Ecto neural progenitor cell (in vitro differentiated cells): ENCODE measurements at places on chromosomes 7 and 10.

- DNase-seq, result no peak
These were observed 29.5 kb downstream of the WASL start for GRCh38 chr7:123719197-123719721.

DNA sequence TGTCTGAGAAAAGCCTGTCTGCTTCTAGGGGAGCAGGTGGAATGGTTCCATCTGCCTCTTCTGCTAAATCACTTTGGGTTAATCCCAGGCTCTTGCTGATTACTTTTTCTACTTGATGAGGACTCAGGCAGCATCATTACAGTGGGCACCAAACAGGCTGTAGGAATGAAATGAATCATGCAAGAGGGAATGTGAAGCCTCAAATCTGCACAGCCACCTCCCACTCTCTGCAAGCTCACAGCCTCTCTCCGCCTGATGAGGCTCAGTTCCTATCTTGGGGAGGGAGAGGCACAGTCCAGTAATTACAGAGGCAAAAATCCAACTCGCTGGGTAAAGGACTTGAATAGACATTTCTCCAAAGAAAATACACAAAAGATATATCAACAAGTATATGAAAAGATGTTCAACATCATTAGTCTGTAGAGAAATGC lies 34.0 kb downstream of the HSPA12A start:
- DNase-seq, result no peak

GRCh38 chr10:36736311-36736710 lies 389.1 kb upstream of the ANKRD30A start:
- no peak for DNase-seq

DNA sequence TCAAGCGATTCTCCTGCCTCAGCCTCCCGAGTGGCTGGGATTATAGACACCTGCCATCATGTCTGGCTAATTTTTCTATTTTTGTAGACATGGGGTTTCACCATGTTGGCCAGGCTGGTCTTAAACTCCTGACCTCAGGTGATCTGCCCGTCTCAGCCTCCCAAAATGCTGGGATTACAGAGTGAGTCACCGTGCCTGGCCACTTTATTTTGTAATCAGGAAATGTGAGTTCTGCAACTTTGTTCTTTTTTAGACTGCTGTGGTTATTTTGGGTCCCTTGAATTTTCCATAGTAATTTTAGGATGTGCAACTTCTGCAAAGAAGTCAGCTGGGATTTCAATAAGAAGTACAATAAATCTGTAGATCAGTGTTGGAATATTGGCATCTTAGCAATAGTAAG lies 96.8 kb downstream of the CYTH3 start:
- no peak for DNase-seq

- DNase-seq, result no peak
These were observed 21.3 kb downstream of the TBC1D12 start for GRCh38 chr10:94423627-94424026.

- no peak for DNase-seq
These were observed 49.4 kb downstream of the HTRA1 start for GRCh38 chr10:122510736-122511135.

- DNase-seq, result no peak
These were observed 312.6 kb upstream of the COBL start for GRCh38 chr7:51629206-51629605.

- no peak for DNase-seq
These were observed 283.3 kb downstream of the PHTF2 start for GRCh38 chr7:78081888-78082287.

DNA sequence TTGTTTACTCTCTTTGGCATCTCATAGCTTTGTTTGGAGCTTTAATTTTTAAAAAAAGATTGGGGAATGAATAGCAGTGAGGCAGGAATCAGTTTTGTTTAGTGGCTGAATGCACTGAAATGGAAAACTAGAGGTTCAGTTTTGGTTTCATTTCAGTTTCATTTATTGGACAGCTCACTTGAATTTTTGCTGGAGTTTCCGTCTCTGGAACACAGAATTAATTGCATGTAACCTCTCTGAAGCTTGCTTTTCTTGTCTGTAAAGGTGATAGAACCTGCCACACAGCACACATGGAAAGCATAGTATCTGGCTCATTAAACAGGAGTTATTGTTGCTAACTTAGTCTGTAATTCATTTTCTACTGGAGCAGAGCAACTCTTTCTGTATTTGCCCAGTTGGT lies 7.1 kb downstream of the GRM8 start:
- DNase-seq, result no peak

GRCh38 chr10:13139150-13139549 lies 22.2 kb upstream of the MCM10 start:
- no peak for DNase-seq

GRCh38 chr10:1203216-1203615 lies 147.0 kb downstream of the WDR37 start:
- DNase-seq, result no peak

GRCh38 chr10:129402459-129402858 lies 64.6 kb upstream of the MGMT start:
- no peak for DNase-seq

DNA sequence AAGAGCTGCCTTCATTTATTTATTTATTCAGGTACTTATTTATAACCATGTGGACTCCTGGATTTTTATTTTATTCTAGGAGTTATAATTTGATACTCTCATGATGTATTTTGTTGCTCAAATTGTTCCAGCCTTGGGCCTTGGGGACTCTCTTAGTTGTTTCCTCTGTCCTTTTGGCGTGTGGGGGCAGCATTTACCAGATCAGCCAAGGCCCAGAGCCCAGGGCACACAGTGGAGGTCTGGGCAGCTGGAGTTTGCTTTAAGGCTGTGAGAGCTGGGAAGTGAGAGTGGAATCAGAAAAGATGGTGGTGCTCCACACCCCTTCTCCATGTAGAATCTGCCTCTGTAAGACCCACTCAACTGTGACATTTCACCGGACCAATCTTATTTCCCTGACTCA lies 398.9 kb downstream of the RPS24 start:
- no peak for DNase-seq

DNA sequence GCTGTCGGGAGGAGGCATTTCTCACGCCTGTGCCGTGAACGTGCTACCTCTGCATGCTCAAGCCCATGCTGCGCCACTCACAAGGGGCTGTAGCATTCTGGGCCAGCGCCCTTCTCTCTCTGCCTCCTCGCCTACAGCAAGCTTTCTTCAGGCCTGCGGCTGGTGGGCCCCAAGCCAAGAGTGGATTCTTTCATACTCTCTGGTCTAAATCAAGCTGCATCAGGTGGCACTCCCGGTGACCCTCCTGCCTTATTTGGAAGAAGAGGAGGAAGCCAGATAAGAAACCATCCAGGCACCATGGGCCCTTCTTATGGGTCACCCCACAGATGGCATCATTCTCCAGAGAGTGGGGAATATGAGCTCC lies 86.7 kb upstream of the DUSP5 start:
- no peak for DNase-seq

DNA sequence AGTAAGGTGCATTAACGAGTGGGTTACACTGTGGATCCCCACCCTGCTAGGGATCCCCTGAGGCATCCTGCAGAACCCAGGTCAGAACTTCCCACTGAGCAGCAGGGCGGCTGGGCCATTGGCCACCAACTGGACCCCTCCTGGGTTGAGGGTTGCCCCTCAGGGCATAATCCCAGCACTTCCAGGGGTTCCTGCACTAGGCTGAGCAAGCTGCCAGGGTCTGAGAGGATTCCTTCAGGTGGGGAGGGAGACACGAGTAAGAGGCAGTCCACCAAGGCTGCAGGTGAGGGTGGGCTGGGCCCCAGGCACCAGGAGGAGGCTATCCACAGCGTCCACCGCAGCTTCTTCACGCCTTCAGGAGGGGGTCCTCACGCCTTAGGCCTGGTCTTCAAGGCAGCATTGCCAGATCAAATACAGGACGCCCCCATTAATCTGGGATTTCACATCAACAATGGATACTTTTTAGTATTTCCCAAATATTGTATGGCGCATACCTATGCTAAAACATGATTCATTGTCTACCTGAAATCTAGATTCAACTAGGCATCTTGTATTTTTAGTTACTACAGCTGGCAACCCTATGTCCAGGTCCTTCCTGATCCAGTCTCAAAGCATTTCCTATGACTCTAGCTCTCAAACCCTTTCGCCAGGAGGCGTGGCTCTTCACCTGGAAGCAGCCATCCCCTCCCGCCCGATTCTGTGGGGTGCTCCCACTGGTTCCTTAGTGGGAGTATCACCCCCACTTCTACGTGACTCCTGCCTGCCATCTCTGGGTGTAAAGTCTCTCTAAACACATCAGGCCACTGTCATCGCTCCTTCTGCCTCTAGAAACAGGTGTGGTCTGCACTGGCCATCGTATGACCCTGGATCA lies 4.1 kb downstream of the PRKAG2 start:
- DNase-seq, result no peak

DNA sequence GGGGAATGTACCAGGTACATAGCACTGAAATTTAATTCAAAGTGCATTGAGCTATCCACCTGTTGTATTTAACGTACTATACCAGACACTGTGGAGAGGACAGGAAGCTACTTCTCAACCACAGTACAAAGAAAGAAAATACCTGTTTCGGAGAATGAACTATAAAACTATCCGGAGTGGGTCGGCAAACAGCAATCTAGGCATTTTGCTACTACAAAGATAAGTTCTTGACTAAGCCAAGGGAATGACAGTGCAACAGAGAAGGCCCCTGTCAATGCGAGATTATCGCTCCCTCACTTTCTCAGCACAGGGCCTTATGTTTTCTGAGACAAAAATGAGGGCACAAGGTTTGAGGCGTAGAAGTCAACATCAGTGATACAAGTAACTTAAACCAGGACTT lies 27.4 kb downstream of the SFMBT2 start:
- DNase-seq, result no peak

- DNase-seq, result no peak
These were observed 95.5 kb downstream of the CELF2 start for GRCh38 chr10:11113156-11113555.

DNA sequence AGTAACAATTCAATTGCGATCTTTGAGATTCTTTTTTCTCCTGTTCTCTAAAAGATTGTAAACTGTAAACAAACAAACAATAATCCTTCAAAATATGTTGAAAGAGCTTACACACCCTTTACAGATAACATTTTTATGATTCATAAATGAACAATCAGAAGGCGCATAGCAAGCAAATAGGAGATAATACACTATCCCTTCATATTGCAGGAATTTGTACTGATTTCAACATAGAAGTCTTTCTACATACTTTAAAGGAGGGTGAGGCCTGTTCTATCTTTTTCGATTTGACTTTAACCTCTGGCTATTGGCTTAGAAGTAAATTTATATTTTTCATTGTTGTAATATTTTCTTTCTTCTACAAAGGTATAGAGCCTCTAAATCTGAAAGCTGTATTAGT lies 57.2 kb downstream of the TFEC start:
- DNase-seq, result no peak

GRCh38 chr10:102612964-102613275 lies 31.4 kb upstream of the TRIM8 start:
- no peak for DNase-seq

DNA sequence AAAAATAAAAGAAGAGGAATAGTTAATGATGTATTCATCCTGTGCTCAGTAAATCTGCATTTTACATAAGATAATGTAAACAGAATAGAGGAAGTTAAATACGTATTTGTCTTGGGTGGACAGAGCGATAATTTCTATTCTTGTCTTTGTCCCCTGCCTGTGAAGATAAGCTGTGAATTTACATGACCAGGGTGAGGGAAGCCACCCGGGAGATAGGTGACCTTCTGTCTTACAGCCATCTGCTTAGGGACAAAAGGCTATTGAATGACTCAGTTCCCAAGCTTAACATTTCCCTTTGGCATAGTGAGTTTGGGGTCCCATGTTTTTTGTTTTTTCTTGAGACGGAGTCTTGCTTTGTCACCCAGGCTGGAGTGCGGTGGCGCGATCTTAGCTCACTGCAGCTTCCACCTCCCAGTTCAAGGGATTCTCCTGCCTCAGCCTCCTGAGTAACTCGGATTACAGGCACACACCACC lies 88.7 kb upstream of the KCTD7 start:
- DNase-seq, result no peak

GRCh38 chr10:96978621-96979154 lies 146.6 kb downstream of the LCOR start:
- no peak for DNase-seq
